Activated CD4-positive, alpha-beta T cell treated with anti-CD3 and anti-CD28 coated beads for 36 hours (primary cell): ENCODE measurements at places on chromosomes 13 and 19. TPM values are rescaled to one million over a fixed set of nuclear protein-coding genes. Genes with fewer than 3 reads are reported as not detected.

ADAMTS10 gene
- total RNA-seq: 4.5 TPM

ZNF229 gene
- total RNA-seq: 1.0 TPM

SLC6A16 gene
- total RNA-seq: 1.3 TPM

C5AR1 gene
- total RNA-seq: 0.79 TPM

AMER2 gene
- not detected for total RNA-seq

- no peak overlapping the region for H3K4me3 ChIP-seq
- DNase-seq: peak; percentile 56
- peak overlapping the region; percentile 85 for H3K27ac ChIP-seq
- peaks cover 25% of the 10 kb centered on the region for H3K27me3 ChIP-seq
Observed at GRCh38 chr19:13260883-13261653, 110.9 kb downstream of the IER2 start.

DNA sequence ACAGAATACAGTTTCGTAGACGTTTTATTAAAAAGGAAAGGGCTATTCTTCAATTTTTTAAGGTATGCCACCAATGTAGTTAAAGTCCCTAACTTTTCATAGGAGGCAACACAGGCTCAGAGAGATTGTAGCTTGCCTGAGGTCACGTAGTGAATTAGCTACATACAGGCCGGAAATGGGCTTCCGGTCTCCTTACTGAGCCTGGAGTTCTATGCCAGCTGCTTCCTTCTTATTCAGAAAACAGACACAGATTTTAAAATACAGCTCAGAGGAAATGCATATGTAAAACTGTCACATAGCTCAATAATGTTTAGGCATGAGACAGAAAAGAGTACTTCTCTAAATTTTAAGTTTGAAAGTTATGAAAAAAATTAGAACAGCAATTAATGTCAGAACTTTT lies 85.4 kb upstream of the TUBA3C start:
- no peak overlapping the region for H3K4me3 ChIP-seq
- H3K4me1 ChIP-seq: no peaks in the 10 kb centered on the region
- no peak overlapping the region for H3K27ac ChIP-seq
- no peaks in the 10 kb centered on the region for H3K36me3 ChIP-seq
- H3K27me3 ChIP-seq: peaks cover 4% of the 10 kb centered on the region

DNA sequence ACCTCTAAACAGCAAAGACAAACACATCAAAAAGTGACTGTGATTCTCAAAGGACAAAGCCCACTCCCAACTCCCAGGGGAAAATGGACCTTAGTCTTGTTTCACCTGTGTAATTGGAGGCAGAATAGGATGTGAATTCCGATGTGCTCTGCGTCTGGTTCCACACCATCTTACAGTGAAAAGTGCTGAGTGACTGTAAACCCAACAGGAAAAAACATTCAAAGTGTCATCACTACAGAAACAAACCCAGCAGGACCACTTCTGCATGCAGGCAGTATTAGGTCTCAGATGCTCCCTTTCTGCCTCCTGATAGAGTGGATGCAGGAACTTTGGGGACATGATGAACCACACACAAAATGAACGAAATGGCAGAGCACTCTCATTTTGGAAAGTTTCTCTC lies 6.5 kb downstream of the UQCRFS1 start:
- DNase-seq: no peak
- peaks cover 43% of the 10 kb centered on the region for H3K4me1 ChIP-seq
- H3K27me3 ChIP-seq: no peaks in the 10 kb centered on the region
- peaks cover 52% of the 10 kb centered on the region for H3K36me3 ChIP-seq
- H3K4me3 ChIP-seq: no peak overlapping the region

GRCh38 chr19:55635856-55636440 lies 4.9 kb upstream of the ZNF580 start:
- peak overlapping the region; percentile 95 for H3K4me3 ChIP-seq
- H3K4me1 ChIP-seq: peaks cover 63% of the 10 kb centered on the region
- peak overlapping the region; percentile 100 for H3K27ac ChIP-seq
- no peak for DNase-seq

DNA sequence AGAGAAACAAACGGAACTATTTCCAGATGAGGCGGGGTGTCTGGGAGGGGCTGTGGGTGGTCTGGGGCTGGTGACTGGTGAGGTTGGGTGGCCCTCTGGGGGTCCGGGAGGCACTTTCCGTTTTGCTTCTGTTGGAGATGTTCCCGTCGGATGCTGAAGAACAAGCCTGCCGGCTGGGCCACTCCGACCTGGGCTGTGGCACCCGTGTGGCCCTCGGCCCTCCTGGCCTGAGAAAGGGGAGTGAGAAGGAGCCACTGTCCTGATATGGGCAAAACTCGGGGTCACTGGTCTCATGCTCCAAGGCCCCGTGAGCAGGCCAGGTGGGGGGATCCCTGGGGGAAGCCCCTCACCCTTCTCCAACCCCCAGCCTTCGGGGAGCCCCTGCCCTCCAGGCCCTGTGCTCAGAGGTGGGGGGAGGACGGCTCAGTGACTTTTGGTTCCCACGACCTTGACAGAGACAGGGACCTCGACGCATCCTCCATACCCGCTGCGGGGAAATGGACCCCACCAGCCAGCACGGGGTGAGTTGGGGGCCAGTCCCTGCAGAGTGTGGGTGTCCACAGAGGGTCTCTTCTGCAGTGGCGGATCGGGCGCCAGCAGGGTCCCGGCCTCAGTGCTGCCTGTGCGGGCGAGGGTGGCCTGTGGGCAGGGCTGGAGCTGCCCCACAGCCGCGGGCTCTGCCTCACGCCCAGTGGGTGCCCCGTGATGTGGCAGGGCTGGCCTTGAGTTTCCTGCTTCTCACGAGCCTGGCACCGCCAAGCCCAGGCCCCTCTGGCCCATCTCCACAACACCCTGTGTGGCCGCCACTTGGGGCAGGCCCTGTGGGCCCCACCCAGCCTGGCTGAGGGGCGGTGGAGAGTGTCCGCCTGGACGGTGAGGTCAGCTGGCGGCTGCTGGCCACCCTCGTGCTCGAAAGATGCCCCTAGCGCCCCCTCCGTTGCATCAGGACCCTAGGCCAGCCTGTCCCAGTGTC lies 4.4 kb upstream of the TBXA2R start:
- H3K4me3 ChIP-seq: no peak overlapping the region
- H3K4me1 ChIP-seq: peaks cover 2% of the 10 kb centered on the region
- no peak for DNase-seq
- H3K27ac ChIP-seq: no peak overlapping the region

DNA sequence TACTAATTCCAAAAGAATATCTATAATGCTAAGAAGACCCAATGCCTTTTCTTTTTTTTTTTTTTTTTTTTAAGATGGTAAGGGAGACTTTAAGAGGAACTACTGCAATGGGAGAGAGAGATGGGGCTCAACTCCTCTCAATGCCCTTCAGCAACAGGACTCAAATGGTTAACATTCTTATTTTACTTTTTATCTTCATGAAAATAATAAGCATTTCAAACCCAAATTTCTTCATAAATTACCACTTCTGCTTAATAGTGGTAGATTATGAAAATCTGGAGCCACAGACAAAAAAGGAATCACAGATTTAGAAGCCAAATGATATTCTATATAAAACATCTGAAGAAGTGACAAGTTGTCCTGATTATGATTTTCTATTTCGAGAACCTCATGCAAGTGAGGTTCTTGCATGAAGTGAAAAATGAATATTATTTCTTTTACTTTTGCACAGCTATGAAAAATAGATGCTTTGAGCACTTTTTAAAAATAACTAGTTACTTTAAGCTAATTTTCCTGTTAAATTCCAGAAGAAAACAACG lies 74.2 kb downstream of the SERP2 start:
- no peaks in the 10 kb centered on the region for H3K36me3 ChIP-seq
- no peak overlapping the region for H3K4me3 ChIP-seq
- DNase-seq: no peak
- no peaks in the 10 kb centered on the region for H3K27me3 ChIP-seq

DNA sequence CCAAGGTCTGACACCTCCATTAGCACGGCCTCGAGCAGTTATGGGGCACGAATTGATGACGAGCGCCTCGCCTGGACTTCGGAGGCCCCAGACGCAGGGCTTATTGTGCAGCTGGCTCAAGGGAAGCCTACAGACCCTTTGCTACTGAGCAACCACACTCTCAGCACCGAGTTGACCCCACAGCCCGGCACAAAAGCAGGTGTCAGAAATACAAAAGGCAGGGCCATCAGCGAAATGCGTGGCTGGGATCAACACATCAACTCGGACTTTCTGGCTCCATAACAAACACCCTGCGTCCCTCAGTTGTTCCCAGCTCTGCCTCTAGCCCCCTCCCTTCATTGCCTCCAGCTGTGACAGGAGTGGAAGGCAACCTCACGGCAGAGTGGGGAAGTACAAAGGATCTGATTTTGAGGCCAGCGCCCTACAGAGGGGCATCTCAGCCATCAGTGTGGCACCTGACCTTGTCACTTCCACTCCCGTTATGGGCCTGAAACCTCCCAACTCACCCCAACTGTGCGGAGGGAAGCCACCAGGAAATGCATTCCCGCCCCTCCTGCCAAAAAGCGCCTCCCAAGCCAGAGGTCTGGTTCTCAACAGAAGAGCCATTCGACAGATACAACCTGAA lies 18.0 kb downstream of the PEPD start:
- no peaks in the 10 kb centered on the region for H3K4me1 ChIP-seq
- H3K4me3 ChIP-seq: no peak overlapping the region
- H3K27me3 ChIP-seq: no peaks in the 10 kb centered on the region
- no peak for DNase-seq
- H3K36me3 ChIP-seq: no peaks in the 10 kb centered on the region
- H3K27ac ChIP-seq: no peak overlapping the region

- H3K4me3 ChIP-seq: no peak overlapping the region
- H3K27ac ChIP-seq: peak overlapping the region; percentile 70
- H3K4me1 ChIP-seq: peaks cover 30% of the 10 kb centered on the region
- no peaks in the 10 kb centered on the region for H3K36me3 ChIP-seq
- DNase-seq: peak; percentile 77
- H3K27me3 ChIP-seq: no peaks in the 10 kb centered on the region
Observed at GRCh38 chr13:40271931-40272775, 394.3 kb downstream of the FOXO1 start.

DNA sequence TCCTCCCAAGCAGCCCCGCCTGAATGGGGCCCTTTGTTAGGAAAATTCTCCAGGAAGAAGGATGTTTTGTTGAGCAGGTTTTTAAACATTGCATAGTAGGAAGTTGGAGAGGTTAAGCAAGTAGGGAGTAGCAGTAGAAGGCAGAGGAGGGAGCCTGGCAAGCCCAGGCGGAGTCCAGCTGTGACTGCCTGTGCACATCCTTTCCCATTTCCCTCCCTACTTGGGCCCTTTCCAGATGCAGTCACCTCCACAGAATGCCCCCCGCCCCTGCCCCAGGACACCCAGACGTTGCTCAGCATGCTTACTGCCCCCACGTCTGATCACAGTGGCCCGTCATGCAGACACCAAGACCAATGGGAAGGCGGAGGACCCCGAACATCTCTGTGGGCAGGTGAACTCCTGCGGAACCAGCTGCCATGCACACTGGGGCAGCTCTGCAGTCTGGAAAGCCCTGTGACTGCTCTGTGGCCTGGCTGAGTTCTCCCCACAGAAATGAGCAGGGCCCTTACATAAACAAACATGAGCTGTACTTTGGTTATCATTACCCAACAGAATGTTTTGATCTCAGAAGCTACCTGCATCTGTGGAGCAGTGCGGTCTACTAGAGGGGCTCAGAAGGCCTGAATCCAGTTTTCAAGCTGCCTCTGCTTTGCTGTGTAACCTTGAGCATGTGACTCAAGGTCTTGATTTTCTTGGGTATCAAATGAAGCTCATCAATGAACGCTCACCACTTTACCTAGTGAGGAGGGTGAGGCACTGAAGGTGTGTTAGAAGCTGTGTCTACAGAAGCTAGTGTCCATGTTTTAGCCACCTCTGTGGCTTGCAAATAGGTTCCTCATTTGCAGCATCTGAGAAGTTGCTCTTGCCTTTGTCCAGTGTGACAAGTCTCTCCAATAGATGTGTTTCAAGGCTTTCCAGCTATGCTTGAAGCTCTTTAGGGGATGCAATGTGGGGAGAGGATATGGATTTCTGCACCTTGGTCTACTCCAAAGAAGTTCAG lies 84.2 kb downstream of the TNFRSF19 start:
- H3K27me3 ChIP-seq: peaks cover 17% of the 10 kb centered on the region
- DNase-seq: no peak
- no peak overlapping the region for H3K27ac ChIP-seq
- no peaks in the 10 kb centered on the region for H3K4me1 ChIP-seq
- H3K36me3 ChIP-seq: no peaks in the 10 kb centered on the region

GRCh38 chr19:29090783-29091526 lies 122.0 kb downstream of the UQCRFS1 start:
- no peak overlapping the region for H3K4me3 ChIP-seq
- DNase-seq: no peak
- no peaks in the 10 kb centered on the region for H3K4me1 ChIP-seq
- no peaks in the 10 kb centered on the region for H3K36me3 ChIP-seq

- peak; percentile 100 for DNase-seq
- no peaks in the 10 kb centered on the region for H3K27me3 ChIP-seq
- peak overlapping the region; percentile 94 for H3K4me3 ChIP-seq
- H3K4me1 ChIP-seq: peaks cover 39% of the 10 kb centered on the region
- H3K36me3 ChIP-seq: peaks cover 26% of the 10 kb centered on the region
- H3K27ac ChIP-seq: peak overlapping the region; percentile 99
Observed at GRCh38 chr19:49676784-49677230, 264 bp upstream of the PRMT1 start.

- no peak overlapping the region for H3K4me3 ChIP-seq
- no peaks in the 10 kb centered on the region for H3K36me3 ChIP-seq
- DNase-seq: no peak
- H3K27ac ChIP-seq: no peak overlapping the region
- H3K27me3 ChIP-seq: peaks cover 2% of the 10 kb centered on the region
- H3K4me1 ChIP-seq: no peaks in the 10 kb centered on the region
Observed at GRCh38 chr13:36211567-36211966, 2.8 kb downstream of the SOHLH2 start.

DNA sequence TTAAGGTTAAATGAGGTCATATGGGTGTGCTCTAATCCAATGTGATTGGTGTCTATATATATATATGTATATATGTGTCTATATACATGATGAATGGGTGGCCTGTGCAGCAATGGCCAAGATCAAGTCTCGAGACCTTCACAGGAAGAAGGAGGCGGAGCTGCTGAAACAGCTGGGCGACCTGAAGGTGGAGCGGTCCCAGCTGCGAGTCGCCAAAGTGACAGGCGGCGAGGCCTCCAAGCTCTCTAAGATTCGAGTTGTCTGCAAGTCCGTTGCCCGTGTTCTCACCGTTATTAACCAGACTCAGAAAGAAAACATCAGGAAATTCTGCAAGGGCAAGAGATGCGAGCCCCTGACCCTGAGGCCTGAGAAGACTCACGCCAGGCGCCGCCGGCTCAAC lies 109.8 kb downstream of the EFNB2 start:
- no peak overlapping the region for H3K27ac ChIP-seq
- H3K27me3 ChIP-seq: peaks cover 12% of the 10 kb centered on the region
- H3K4me3 ChIP-seq: no peak overlapping the region

GRCh38 chr13:36806102-36806501 lies 12.9 kb upstream of the RFXAP start:
- DNase-seq: no peak
- peaks cover 20% of the 10 kb centered on the region for H3K27me3 ChIP-seq
- no peaks in the 10 kb centered on the region for H3K36me3 ChIP-seq

- no peak overlapping the region for H3K4me3 ChIP-seq
- no peaks in the 10 kb centered on the region for H3K36me3 ChIP-seq
- peaks cover 18% of the 10 kb centered on the region for H3K27me3 ChIP-seq
- DNase-seq: no peak
- no peaks in the 10 kb centered on the region for H3K4me1 ChIP-seq
Observed at GRCh38 chr13:36712770-36713169, 39.0 kb downstream of the SERTM1 start.

GRCh38 chr19:42657556-42657955 lies 62.8 kb upstream of the CEACAM8 start:
- no peak overlapping the region for H3K27ac ChIP-seq
- H3K4me3 ChIP-seq: no peak overlapping the region
- H3K27me3 ChIP-seq: peaks cover 12% of the 10 kb centered on the region
- H3K4me1 ChIP-seq: no peaks in the 10 kb centered on the region
